Dermis microvascular lymphatic vessel endothelial cell (primary cell): ENCODE measurements at places on chromosomes 11 and 22. TPM values are rescaled to one million over a fixed set of nuclear protein-coding genes. Genes with fewer than 3 reads are reported as not detected.

DNA sequence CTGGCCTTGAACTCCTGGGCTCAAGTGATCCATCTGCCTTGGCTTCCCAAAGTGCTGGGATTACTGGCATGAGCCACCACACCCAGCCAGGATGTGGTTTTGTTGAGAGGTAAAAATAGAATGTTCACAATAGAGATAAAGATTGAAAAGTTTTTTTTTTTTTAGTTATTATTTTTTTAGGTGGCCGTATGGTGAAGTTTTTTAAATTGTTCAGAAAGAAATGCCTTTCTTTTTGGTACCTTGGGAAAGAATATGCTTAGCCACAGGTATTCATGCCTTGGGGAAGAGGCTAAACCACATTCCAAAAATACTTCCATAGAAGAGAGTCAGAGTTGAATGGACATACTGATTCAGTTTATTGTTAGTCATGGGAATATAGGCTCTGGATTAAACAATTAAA, 143.4 kb downstream of the C11orf91 start:
- no peak for DNase-seq

The SLC25A18 gene
- total RNA-seq: not detected in 2 replicates

- no peak for DNase-seq
Measured at GRCh38 chr11:108319541-108320145, 96.8 kb downstream of the ATM start.

The ATG2A gene
- total RNA-seq: 7.2 and 13.5 TPM in 2 replicates

DNA sequence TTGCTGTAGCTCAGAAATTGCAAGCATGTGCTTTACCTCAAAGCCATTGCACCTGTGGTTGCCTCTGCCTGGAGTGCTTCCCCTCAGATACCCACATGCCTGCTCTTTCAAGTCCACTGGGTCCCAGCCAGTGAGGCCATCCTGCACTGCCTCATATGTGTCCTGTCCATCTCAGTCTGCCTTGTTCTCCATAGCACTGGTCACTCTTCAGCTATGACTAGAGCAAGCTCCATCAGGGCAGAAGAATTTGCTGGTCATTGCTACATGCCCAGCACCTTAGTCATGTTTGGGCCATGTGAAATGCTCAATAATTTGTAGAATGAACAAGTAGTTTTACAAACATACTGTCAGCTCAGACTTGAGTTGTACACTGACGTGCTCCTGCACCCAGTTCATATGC, 64.4 kb upstream of the HORMAD2 start:
- no peak for DNase-seq

DNA sequence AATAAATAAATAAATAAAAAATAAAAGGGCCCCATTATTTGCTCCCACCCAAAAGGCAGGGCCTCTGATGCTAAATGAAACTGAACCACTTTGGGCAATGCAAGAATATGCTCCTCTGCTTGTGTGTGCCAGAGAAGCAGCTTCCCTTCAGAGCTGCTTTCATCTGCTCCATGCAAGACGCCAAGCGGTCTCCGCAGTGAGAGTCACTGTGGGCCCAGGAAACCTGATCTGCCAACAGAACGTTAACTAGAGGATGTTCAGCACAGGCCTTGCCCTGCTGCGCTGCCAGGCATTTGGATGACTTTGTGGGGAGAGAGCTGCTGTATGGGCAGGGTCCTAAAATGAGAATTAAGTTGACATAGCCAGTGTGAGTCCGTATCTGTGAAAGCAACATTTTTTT, 43.7 kb upstream of the APOA1 start:
- no peak for DNase-seq

DNA sequence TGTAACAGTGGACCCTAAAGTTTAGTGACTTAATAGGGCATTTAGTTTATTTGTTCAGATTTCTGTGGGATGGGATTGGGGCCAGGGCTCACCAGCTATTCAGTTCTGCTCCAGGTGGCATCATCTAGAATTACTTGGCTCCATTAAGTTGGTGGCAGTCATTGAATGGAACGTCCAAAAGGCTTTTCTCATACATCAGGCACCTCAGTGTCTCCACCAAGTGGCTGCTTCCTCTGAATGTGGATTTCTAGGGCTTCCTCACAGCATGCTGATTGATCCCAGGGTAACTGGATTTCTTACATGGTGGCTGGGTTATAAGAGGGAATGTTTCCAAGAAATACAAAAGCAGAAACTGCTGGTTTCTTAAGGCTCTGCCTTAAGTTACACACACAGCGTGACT, 34.7 kb downstream of the USP47 start:
- DNase-seq: no peak

GRCh38 chr11:7890417-7891172, 40.5 kb downstream of the OR10A6 start:
- no peak for DNase-seq

DNA sequence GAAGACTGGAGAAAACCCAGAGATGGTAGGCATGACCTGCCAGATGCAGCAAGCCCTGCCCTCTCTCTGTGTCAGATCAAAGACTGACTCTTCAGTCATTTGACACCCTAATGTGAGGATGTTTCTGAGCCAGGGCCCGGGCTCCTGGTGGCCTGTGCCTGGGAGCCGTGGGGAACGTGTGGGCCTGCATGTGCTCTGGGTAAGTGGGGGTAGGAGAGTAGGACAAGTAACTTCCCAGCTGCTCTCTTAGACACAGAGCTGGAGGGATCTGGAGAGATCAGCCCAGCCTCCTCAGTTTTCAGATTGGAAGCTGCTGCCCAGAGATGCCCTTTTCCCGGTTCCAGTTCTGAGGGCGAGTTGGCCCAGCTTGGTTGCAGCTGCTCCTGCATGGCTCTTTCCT, 110.8 kb downstream of the TEAD1 start:
- DNase-seq: no peak

The GAS2L1 gene
- total RNA-seq: 11.8 and 26.8 TPM in 2 replicates

DNA sequence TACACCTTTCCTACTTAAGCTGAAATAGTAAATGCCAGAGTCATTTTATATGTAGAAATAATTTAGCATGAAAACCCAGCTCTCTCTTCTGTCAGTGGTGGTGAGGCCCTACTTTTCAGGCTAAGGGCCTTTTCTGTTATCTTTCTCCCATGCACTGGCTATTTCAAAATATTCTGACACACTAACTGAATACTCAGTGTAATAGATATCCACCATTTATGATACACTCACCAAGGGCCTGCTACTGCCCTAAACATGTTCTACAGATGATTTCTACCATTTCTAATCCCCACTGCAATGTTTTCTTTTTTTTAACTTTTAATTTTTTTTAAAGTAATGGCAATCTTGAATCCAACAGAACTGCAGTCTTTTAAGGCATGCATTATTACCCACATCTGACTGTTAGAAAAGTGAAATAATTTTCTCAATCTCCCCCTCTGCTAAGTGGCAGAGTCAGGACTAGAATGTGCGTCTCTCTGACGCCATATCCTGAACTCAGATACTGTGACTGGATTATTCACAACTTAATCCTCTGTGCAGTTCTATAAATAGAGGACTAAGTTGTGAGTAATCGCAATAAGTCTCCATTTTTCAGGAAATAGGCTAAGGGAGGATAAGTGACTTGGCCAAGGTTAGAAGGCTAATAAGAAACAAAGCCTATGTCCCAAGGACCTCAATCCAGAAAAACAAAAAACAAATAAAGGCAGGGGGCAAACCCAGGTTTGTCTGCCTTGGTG, 44.0 kb downstream of the GRAMD1B start:
- DNase-seq: peak; percentile 86

DNA sequence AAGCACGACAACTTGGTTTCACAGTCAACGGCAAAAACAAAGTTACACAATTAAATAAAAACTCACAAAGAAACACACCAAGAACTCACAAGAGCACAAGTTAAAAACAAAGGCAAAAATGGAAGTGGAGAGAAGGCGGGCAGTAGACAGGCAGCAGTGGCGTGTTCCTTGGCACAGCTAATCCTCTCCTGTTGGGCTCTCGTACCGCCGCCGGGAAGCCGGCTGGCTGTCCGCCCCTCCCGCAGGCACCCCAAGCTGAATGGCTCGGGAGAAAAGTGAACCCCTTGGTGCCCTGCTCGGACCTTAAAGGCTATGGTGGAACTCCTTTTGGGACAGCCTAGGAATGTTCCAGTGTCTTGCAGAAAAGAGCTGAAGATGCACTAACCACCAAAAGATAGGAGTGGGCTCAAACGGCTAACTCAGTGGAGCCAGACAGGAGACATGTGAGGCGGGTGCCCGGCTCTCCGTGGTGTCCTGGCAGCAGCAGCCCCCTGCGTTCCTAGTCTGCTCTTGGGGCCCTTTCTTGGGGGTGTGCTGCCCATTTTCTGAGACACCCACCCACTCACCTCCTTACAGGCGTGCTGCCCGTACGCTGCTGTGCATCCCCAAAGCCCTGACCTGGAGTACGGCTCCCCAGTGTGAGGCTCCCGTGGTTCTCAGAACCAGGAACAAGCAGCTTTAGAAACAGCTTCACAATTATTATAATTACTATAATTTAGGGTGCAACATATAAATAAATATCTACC, 86.1 kb upstream of the BID start:
- no peak for DNase-seq

DNA sequence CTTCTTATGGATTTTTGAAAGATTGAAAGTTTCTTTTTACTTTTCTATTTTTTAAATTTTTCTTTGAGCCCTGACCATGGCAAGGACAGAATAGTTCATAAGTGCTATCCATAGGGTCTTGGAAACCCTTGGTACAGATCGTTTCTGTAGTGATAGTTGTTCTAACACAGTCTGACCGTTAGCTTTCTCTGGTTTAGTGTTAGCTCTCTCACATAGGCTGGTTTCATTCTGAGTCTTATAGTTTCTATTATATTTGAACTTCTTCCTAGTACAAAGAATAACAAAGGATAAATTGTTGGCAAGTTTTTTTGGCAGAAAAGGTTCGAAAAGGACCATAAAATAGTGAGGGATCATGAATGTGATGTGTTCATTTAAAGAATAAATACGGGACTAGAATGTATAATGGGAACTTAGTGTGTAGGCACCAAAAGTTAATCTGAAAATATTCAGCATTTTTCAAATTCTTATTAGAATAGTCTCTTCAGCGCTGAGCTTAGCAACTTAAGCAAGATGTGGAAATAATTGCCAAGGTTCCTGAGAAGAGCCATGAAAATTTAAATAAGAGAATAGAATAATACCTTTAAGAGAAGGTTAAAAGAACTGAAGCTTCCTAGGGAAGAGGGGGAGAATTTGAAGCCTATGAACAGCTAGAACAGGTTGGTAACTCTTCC, 24.1 kb downstream of the FDX1 start:
- DNase-seq: no peak

GRCh38 chr11:41579546-41579945, 120.1 kb upstream of the LRRC4C start:
- no peak for DNase-seq

The RGL4 gene
- total RNA-seq: not detected in 2 replicates

GRCh38 chr11:115112754-115113153, 391.5 kb downstream of the CADM1 start:
- DNase-seq: no peak

DNA sequence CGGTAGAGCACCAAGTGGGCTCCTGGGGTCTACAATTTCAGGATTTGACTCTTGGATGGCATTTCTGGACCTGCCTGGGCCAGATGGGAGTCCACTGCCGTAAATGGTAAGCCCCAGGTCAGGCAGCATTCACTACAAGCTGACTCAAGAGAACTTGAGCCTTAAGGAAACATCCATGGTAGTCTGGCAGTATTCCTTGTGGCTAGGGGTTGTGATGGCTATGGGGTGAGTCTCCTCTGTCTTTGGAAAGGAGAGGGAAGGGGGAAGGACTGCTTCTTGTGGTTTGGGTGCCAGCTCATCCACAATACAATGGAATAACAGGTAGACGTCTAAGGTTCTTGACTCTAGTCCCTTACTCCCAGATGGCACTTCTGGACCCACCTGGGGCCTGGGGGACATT, 32.3 kb upstream of the POU2AF2 start:
- no peak for DNase-seq

The NCAM1 gene
- total RNA-seq: 0.90 and 4.2 TPM in 2 replicates

The OSBP2 gene
- total RNA-seq: 16.6 and 19.4 TPM in 2 replicates

DNA sequence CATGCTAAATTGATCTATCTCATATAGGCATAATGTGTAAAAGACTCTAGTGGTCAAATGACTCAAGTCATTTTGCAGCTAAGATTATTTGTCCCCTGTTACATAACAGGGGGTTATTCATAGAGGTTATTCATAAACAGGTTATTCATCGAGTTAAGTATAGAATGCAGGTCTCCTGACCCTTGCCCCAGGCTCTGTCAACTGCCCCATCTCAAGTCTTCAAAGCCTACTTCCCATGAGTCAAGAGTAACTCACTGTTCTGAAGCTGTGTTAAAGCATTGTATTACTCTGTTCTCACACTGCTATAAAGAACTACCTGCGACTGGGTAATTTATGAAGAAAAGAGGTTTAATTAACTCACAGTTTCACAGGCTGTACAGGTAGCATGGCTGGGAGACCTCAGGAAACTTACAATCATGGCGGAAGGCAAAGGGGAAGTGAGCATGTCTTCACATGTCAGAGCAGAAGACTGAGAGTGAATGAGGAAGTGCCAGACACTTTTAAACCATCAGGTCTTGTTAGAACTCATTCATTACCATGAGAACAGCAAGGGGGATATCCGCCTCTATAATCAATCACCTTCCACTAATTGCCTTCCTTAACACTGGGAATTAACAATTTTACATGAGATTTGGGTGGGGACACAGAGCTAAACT, 226.2 kb upstream of the BLID start:
- DNase-seq: no peak

- DNase-seq: no peak
Measured at GRCh38 chr11:79342686-79343085, 98.1 kb downstream of the TENM4 start.

GRCh38 chr22:17741866-17742526, 32.3 kb downstream of the BID start:
- no peak for DNase-seq

The RBMXL2 gene
- total RNA-seq: not detected in 2 replicates

DNA sequence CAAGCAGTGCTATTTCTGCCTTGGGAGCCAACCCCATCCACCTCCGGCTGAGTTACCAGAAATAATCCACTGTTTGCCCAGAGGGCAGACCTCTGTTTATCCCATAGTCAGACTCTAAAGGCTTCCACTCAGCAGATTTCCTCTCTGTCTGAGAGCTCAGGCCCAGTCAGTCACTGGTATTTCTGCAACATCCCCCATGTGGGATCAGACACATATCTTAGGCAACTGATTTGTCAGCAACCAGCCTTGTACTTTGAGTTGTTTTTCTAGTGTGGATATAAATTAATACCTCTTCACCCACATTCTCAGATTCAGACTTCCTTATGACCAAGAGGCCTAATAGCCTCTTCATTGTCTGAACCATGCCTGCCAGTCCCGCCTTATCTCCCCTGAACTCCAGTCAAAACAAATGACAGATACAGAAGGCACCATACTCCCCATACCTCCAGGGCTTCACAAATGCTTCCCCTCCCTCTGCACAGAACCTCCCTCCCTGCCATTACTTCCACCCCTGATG, 193.6 kb downstream of the FAM76B start:
- DNase-seq: no peak

DNA sequence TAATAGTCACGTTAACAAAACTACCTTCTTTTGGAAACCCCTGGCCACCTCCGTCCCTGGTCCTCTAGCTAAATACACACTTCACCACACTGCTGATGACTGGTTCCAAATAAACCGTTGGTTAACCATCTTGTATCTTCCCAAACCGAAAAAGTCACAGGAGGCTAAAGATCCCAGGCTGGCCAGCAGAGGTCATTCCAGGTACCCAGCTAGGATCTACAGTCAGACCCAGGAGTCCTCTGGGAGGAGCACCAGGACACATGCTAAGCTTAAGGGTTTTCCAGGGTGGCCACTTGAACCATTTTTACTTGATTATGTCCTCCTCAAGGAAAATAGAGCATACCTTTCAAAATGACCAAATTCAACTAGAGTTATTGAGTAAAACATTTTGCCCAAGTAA, 103.2 kb downstream of the ETS1 start:
- DNase-seq: no peak
